ENCODE measurements at places on chromosomes 12 and 14.
A peak's percentile ranks its signal among the peaks of the same experiment; 100 is the strongest.

- DNase-seq = no peak
These were observed 51.3 kb upstream of the PPP2R5C start for GRCh38 chr14:101709962-101710931.

- peak; percentile 92 for DNase-seq
These were observed 393 bp upstream of the DCAF5 start for GRCh38 chr14:69153152-69153872.

- no peak for DNase-seq
These were observed 11.6 kb downstream of the SLC7A7 start for GRCh38 chr14:22803687-22803974.

DNA sequence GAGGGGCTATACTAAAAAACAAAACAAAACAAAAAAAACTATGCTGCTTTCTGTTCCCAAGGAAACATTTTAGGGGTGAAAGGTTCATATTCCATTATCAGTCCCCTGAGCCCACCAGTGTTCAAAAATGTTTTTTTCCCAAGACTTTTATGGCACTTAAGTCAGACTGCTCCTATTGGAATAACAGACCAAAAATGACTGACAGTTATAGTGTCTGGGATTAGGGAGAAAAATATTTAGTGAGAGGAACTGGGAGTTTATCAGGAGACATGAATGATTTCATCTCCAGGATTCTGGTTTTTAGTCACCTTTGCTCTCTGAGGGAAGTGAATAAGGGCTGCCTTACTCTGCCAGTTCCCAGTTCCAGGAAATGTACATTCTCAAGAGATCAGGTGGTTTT, 68.0 kb downstream of the PDE3A start:
- no peak for DNase-seq

DNA sequence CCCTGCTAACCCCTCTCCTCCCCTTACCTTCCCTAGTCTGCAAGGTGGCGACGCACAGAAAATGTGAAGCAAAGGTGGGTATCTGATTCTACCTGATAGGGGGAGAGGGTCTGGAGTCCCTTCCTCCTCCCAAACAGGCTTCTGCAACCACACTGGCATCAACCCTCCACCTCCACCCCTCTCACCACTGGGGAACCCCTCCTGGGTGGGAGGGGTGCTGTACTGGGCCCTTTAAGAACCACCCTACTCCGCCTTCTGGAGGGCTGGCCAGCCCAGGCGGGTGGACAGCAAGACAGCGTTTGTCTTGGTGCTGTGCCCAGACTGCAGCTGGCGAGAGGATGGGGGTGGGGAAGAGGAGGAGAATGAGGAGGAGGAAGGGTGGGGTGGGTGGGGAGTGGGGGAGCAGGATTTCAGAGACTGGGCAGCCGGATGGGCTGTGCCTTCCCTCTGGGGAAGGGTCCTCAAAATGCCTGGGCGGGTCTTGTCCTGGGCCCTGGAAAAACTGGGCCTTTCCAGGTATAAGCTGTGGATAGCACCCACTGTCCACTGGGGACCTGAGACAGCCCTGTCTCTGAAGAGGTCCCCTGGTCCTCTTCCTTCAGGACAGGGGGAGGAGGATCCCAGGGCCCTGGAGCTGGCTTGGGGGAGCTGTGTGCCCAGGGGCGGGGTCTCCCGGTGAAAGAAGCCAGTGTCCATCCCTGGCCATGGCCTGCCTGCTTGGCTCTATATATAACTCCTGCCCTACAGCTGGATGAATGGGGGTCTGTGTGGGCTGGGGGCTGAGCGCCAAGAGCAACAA, 2.8 kb downstream of the TNS2 start:
- no peak for DNase-seq

DNA sequence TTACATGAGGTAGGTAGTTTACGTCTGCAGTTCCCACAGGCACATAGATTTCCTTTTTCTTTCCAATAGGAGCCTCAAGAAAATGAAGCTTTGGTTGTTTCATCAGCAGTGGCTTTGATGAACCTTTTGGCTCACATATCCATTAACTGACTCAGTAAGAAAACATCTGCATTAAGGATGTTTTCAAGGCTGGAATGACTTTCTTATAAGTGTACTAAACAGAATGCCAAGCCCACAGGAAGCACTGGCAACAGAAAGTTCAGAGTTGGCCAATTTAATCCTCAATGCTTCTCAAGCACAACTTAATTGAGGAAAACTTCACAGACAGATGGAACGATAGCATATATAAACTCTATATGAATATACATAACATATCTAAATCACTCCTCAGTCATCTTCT, 63.5 kb downstream of the ST8SIA1 start:
- DNase-seq = no peak

- no peak for DNase-seq
These were observed 17.6 kb upstream of the EID3 start for GRCh38 chr12:104285740-104286515.

DNA sequence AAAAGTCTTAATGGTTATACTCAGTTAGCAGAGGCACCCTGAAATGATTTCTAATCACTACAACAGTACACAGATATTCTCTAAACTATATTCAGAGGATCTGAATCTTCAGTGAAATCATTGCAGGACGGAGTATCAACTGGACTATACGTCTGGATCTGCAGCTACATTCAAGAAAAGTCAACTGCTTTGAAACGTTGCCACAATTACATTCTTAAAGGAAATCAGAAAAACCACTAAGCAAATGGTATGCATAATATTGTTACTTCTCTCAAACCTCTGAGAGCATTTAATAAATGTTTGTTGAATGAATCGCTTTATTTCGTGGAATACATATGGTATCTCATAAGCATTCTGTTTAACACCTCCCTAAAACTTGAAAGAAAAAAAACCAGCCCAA, 67.4 kb downstream of the MED13L start:
- DNase-seq = no peak

- DNase-seq = no peak
These were observed 855.6 kb downstream of the SLC16A7 start for GRCh38 chr12:60451457-60451856.

DNA sequence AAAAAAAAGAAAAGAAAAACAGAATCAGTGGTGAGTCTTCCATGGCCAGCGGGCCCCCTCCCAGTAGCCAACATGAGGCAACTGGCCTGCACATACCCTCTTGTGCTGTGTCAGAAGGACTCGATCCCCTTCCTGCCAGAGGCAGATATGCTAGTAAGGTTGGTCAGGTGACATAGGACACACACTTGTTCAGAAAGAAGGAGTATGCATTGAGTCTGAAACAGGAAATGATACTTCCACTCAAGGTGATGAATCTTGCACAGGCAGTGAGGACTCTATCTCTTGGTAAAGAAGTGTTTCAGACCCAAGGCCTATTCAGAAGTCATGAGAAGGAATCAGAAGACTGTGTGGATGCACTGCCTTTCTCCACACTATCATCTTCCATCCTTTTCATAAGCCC, 269.7 kb upstream of the FAR2 start:
- no peak for DNase-seq

GRCh38 chr12:75977590-75977951, 54.0 kb downstream of the PHLDA1 start:
- no peak for DNase-seq

DNA sequence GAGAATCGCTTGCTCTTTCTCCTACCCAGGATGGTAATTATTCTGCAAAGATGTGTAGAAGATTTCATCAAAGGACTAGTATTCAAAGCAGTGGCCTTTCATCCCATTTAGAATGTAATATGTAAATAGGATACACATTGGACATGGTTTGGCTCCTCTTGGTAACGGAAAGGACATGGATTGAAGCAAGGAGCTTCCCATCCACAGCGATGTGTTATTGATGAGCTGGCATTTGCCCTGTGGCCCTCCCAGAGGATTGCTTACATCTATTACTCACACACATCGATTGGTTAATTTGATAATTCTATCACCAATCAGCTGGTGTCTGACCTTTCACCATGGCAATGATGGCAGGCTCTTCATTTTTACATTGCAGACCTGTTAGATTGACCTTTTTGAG, 458.4 kb downstream of the EGLN3 start:
- no peak for DNase-seq

DNA sequence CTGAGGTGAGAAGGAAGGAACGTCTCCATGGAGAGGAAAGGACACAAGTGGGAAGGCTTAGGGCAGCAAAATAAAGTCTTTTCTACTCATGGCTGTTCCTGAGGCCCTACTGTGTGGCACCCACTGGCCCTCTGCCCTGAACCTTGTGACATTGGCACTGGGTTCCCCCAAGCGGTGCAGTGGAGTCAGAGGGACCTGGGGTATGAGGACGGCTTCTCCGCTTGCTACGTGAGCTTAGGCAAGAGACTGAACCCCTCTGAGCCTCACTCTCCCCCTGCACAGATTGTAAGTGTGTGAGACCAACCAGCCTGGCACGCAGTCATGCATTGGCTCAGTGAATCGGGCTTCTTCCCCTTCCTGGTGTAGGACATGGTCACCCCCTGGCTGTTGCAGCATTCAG, 19.7 kb downstream of the SLC6A12 start:
- no peak for DNase-seq

- DNase-seq = peak; percentile 33
These were observed 14.2 kb upstream of the PLXNC1 start for GRCh38 chr12:94133964-94134795.

DNA sequence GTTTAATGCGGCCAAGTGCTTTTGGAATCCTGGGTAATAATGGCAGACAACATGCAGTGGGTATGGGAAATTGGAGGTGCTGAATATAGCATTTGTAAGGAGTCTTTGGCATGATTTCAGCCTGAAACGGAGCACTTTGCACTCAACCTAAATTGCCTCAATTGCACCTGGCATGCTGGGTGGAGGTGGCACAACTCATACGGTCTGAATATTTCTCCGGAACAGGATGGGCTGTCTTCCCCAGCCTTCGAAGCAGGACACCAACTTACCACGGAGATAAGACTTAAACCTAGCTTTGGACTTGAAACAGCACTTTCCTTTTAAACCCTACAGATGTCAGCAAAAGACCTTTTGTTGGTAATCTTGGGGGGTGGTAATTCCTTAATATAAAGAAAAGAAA, 153.7 kb upstream of the SRRM4 start:
- DNase-seq = no peak

DNA sequence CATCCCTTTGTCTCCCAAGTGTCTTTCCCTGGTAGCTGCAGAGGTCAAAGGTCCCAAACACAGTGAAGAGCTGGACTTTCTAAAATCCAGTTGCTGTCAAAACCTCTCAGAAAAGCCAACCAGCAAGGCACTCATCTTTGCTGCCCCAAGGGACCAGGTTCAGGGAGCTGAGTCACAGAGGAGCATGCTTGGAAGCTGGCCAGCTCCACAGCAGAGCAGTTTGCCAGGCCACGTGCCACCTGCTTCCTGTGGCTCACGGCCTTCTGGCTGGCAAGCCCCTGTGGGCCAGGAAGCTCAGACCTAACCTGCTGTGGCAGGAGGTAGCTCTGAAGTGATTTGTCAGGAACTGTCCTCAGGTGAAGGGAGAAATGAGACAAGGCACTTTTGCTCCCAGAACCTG, 3.6 kb downstream of the ISCU start:
- peak; percentile 61 for DNase-seq

DNA sequence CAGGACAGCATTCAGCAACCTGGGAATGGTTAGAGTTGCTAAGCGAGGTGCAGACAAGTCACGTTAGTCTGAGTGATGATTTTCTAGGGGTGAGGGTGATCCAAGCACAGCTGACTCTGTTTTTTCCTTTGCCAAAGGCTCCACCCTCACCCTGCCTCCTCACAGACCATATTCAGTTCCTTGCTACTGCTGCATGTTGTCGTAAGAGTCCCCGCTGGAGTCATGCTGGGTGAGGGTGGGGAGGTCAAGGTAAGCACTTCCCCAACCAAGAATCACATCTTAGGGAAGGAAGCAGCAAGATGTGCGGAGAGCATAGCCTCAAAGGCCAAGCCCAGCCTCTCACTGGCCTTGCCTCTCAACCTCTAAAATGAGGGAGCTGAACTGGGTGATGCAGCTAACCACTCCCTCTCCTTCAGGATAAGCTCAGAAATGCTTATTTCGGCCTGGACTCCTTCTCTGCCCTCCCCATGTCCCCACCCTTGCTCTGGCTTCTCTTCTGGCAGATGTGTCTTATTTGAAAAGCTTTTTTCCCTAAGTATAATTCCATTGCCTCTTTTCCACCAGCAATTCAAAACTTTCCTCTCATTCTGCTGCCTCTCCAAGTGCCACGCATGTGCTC, 66.9 kb upstream of the ACTN1 start:
- DNase-seq = no peak

DNA sequence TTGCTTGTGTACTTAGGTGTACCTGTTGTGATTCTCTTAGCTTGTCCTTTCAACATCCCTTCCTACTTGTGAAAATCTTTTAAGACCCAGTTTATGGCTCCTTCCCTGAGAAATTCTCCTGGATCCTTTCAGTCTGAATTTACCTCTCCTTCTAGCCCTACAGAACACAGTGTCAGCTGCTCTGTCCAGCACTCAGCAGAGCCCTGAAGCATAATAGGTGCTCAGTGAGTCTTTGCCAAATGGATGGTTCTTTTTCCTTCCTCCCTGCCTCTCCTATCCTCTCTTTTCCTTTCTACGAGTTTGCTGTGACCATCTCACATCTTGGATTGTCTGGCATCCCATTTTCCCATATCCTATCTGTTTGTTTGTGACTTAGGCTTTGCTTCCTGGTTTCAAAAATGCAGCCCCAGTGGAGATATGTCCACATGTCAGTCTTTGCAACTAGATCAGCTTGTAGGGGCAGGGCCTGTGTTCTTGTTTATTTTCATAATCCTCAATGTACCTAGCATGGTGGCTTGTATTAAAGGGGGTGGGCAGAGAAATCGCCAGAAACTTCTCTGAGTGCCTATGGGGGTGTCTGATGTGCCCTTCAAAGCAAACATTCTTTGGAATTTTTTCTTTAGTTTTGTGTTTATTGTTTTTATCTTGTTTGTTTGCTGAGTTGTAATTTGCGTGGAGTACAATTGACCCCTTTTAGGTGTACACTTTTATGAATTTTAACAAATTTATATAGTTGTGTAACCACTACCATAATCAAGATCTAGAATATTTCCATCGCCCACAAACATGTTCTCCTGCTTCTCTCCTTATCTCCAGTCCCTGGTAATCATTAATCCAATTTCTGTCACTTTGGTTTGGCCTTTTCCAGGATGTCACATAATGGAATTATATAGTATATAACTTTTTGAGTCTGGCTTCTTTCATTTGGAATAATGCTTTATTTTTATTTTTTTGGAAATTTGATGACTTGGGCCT, 62.8 kb downstream of the SMOC1 start:
- DNase-seq = no peak

GRCh38 chr12:99130808-99131553, 485.9 kb downstream of the APAF1 start:
- DNase-seq = no peak

GRCh38 chr14:41606532-41607303, at the start of gene LRFN5:
LRFN5 (plus strand) TSS chr14:41606876.
- peak; percentile 14 for DNase-seq

GRCh38 chr12:27585739-27586265, 61.8 kb downstream of the PPFIBP1 start:
- DNase-seq = no peak

Measured in stimulated activated CD4-positive, alpha-beta T cell treated with anti-CD3 and anti-CD28 coated beads, Interleukin-2, amount 100 ng/mL, for 24 hours (primary cell).